SIG-M5 (cell line): ENCODE measurements at places on chromosomes 11 and 22.

GRCh38 chr11:114348200-114349191 is 51.8 kb downstream of the C11orf71 start:
- no peak for DNase-seq

DNA sequence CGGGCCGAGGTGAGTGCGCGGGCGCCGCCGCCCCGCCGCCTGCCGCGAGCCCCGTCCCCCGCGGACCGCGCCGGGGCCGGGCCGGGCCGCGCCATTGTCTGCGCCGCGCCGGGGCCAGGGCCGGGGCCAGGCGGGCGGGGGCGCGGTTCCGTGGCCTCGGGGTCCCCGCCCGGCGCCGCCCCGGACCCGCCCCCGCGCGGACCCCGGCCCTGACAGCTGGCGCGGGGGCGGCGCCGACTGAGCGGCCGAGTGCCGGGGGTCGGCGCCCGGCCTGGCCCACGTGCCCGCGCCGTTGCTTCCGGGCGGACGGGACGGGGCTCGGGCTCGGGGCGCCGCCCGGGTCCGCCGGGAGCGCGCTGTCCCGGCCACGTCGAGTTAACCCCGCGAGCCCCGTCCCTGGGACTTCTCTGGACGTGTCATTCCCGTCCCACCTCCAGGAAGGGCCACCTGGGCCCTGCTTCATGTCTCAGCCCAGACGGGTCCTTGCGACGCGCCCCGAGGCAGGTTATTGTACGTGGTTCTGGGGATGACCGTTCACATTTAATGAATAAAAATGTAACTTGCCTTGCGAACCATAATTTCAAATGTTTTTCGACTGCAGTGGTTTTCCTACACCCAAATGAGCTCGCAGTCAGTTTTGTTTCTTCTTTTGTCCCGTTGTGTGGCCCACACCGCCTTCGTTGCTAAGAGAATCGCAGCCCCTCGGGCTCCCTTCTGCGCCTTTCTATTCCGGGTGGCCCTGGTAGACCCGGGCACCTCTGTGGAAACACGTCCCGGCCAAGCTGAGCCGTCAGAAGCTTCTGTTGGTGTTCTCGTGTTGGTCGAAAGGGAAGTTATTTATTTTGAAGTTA is 562 bp downstream of the ZBED4 start:
- DNase-seq = no peak

- DNase-seq = no peak
Measured at GRCh38 chr11:58900479-58901420, 38.5 kb upstream of the GLYATL1 start.

- DNase-seq = no peak
Measured at GRCh38 chr11:9179141-9179540, 86.0 kb downstream of the DENND5A start.

DNA sequence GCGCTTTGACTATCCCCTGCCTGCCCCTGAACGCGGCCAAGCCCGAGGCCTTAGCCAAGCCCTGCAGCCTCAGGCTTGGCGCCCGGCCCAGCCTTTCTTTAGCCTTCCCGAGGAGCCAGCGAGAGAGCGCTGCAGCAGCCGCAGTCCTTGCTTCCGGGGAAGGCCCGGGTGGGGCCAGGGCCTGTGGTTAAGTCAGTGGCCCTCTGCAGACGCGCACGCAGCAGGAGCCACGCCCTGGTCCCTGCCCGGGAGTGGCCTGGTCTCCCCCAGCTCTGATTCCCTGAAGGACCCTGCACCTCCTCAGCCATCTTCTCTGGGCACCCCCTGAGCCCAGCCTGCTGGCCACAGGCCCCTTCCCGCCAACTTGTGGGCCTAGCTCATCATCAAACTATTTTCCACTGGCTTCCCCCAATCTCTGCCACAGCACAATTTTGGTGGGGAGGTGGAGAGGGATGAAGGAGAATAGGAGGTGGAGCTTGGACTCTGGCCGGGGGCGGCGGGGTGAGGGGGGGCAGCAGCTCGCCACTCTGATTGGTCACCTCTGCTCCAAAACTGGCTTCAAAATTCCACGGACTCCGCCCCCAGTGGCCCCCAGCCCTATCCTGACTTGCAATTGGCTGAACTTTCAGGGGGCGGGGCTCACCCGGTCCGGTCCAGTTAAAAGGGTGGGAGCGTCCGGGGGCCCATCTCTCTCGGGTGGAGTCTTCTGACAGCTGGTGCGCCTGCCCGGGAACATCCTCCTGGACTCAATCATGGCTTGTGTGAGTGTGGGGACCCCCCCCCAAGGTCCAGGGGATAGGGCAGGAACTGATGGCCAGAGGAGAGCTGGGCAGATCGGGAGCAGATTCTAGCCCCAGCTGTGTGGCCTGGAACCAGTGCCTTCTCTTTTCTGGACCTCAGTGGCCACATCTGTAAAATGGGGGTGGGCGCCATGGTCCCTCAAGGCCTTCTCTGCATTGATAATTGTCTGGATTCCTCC is at the start of gene LGALS1:
TSS of gene LGALS1 (plus strand) at position 686 of the 979 bp plus-strand sequence. CDS start at position 753, 67 bp downstream.
- DNase-seq = no peak

DNA sequence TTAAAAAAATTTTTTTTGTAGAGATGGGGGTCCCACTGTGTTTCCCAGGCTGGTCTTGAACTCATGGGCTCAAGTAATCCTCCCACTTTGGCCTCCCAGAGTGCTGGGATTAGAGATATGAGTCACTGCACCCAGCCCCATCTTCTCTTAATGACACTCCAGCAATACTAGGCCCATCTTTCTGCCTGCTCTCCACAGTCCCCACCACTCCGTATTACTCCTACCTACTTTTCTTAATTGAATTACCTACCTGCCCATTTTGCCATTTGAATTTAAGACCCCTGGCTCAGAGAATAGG is 2.0 kb upstream of the STIM1 start:
- DNase-seq = no peak

DNA sequence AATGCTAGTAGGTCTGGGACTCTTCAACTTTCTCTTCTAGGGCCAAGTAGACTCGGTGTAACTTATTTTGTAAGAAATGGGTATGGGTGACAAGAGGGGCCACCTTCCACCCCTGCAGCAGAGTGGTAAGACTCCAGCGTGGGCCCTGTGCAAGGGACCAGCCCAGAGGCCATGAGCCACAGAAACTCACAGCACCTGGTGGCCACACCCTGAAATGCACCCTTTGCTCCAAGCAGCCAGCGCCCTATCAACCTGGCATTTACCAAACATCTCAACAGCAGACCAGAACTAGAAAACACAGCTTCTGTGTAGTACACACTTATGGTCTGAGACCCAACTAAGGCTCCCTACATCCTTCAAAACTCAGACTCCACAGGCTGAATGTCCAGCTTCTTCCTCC is 5.7 kb downstream of the CDCA5 start:
- DNase-seq = no peak

DNA sequence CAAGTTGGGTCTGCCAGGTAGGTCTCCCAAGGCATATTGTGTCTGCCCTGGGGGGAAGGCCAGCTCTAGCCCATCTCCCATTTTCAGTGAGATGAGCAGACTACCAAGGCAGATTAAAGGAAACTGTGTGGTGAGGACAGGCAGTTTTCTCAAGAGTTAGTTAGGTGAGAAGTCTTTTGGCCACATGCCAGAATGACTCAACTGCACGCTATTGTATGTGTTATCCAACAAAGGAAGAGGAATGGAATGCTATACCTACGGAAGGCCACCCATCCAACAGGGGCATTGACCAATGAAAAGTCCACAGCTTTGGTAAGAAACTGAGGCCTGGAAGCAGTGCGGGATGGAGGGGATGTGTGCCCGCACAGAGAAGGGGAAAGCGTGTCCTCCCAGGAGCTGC is 941.7 kb downstream of the NTM start:
- DNase-seq = no peak

DNA sequence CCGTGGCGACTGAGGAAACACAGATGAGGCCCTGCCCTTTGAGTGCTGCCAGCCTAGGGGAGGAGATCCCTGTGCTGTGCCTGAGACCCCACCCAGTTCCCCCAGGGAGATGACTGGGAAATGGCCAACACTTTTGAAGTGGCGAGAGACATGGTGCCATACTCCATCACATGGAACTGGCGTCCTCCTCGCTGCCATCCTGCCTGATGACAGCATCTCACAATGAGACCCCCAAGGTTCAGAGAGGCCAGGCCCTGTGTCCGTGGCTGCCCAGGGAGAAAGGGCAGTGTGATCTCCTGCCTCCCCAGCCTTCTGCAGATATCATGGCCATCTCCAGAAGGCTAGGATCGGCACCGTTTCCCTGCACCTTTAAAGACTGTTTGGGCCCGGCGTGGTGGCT is 31.1 kb downstream of the FAM83F start:
- no peak for DNase-seq

- DNase-seq = no peak
Measured at GRCh38 chr11:78583889-78584288, 9.2 kb upstream of the NARS2 start.

- no peak for DNase-seq
Measured at GRCh38 chr11:120298461-120298860, 26.6 kb upstream of the TLCD5 start.

DNA sequence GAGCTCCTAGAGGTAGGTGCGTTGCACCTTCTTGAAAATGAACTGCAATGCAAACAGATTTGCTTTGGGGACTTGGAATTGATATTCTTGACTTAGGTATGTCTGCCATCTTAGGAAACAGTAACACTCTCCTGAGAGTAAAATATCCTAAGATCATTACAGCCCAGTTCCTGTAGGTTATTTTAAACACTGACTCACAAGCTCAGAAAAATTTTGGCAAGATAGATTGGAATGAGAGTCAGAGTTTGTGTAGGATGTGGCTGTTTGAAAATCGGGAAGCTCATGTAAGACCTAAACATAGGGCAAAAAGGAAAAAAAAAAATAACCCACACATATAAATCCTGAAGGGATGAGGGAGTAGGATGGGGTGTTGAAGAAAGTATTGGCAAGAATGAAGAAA is 377.0 kb upstream of the LRRC4C start:
- DNase-seq = no peak

GRCh38 chr22:24156141-24156912 is 25.0 kb upstream of the SUSD2 start:
- DNase-seq = no peak

DNA sequence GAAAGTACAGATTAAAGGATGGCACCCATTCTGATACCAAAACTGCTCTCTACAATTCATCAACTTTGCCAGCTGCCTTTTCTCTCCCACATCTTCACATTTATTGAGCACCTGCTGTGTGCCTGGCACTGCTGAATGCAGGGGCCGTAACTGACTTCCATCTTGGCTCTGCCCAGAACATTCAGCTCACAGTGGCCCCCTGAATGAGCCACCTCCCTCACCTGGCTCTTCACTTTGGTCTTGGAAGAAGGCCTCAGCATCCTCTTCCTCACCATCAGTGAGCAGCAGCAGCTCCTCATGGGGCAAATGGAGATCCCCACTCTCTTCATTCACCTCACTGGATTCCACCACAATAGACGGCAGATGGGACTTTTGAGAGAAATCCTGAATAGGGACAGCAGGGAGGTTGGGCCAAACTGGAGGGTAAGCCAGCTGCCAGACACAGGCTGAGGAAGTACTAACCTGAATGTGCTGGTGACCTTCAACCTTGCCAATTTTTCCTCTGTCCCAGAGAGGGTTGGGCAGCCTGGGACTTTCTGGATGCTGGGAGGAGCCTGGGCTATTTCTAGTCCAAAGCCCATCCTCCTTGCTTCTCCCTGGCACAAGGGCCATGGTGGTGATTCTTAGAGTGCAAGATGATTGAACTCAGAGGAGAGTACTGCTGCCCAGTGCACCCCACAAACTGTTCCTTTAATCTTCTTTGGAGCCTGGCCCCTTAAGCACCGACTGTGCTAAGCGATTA is 1.9 kb upstream of the UQCC3 start:
- DNase-seq = no peak

DNA sequence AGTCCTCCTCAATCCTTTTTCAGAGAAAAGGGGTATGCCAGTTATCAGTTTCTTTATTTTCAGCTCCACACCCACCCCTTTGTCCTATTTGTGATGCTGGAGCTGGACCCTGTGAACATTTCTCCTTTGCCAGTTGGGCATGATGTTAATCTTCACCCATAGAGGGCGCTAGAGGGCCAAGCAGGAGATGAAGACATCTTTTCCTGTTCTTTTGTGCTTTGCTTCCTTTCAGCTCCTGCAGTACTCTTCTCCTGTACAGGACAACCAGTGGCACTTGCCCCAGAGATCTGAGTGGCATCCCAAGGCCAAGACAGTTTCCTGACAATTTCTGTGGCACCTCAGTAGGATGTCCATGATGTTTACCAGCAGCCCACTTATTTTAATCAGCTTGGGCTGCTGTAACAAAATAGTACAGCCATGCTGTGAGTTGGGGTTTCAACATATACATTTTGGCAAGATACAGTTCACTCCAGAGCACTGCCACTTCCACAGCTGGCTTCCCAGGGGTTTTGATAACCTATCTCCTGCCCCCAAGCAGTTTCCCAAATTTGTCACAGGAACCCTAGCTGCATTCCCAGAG is 4.6 kb downstream of the SAA2 start:
- DNase-seq = no peak

DNA sequence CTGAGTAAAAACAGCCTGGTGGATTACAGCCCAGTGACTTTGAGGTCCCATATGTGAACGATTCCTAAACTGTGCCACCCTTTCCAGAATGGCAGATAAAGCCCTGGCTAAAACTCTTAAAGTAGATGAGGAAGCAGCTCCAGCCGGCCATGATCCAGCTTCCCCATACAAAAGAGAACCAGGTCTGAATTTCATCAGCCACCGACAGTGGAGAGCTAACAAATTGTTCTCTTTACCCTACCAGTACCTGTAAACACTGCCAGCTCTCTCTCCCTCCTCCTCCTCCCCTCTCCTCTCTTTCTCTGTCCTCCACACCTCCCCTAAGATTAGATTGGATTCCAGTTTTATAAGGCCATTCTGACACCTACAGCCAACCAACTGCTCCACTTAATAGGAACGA is 176.9 kb downstream of the DSCAML1 start:
- DNase-seq = no peak

DNA sequence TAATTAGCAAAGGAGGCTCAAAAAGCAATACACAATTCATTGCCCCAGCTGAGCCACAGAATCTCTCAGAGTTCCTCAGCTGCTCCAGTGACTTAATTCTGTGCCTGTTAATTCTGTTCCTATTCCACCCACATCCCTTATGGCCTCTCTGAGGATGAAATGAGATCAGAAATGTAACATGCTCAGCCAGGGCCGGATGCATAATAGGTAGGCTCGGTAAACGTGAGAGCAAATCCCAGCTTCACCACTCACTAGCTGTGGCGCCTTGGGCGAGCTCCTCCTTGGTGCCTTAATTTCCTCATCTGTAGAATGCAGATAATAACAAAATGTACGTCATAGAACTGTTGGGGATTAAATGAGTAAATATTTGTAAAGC is 42.8 kb upstream of the DKK3 start:
- no peak for DNase-seq
